ENCODE measurements at places on chromosomes 6 and 20. TPM values are rescaled to one million over a fixed set of nuclear protein-coding genes. Genes with fewer than 3 reads are reported as not detected.

Gene CCDC167
- total RNA-seq = 39.4 TPM

Gene SEMG1
- not detected for total RNA-seq

Gene ADGRG6
- 76.6 TPM for total RNA-seq

Gene CNR1
- 1.2 TPM for total RNA-seq

Gene SIRPD
- not detected for total RNA-seq

Gene MOG
- not detected for total RNA-seq

Gene TFAP2D
- total RNA-seq = not detected

Gene SRC
- total RNA-seq = 173 TPM

Gene RNF39
- total RNA-seq = not detected

All from A549 treated with ZK216348 at 1 μM for 4 hours (cell line).